Foreskin melanocyte (primary cell): ENCODE measurements at places on chromosomes 2 and 18.

GRCh38 chr2:16392647-16393499 lies 272.8 kb downstream of the CYRIA start:
- DNase-seq, result no peak

DNA sequence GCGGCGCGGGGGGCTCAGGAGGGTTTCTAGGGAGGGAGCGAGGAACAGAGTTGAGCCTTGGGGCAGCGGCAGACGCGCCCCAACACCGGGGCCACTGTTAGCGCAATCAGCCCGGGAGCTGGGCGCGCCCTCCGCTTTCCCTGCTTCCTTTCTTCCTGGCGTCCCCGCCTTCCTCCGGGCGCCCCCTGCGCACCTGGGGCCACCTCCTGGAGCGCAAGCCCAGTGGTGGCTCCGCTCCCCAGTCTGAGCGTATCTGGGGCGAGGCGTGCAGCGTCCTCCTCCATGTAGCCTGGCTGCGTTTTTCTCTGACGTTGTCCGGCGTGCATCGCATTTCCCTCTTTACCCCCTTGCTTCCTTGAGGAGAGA lies 5.2 kb downstream of the PROC start:
- no peak for DNase-seq

DNA sequence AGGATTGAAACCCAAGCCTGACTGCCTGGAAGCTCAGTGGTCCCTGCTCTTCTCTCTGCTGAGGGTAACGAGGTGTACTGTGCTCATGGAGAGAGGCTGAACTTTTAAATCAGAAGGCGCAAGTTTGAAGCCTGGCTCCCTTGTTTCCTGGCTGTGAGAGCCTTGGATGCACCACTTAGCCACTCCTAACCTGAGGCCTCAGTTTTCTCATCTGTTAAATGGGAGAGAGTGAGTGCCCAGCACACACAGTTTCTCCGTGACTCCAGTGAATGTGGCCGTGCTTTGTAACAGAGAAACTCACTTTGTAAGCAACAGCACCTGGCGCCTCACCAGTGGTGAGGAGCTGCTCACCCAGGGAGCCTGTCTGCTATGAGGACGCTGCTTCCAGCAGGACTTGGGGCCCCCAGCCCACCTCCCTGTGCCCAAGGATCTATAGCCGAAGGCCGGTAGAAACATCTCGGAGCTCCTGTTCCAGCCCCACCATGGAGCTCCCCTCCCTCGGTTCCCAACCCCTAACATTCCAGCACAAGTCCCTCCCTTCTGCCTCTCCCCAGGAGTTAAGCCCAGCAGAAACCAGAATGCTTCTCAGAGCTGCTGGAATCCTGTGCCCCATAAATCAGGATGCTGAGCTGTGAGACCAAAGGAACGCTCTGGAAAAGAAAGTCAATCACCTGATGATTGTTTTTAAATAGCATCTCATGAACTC lies 20.3 kb upstream of the KCNK3 start:
- no peak for DNase-seq

GRCh38 chr2:78541451-78542267 lies 483.8 kb upstream of the REG3G start:
- DNase-seq, result no peak
